ENCODE measurements at places on chromosomes 1 and 21.

DNA sequence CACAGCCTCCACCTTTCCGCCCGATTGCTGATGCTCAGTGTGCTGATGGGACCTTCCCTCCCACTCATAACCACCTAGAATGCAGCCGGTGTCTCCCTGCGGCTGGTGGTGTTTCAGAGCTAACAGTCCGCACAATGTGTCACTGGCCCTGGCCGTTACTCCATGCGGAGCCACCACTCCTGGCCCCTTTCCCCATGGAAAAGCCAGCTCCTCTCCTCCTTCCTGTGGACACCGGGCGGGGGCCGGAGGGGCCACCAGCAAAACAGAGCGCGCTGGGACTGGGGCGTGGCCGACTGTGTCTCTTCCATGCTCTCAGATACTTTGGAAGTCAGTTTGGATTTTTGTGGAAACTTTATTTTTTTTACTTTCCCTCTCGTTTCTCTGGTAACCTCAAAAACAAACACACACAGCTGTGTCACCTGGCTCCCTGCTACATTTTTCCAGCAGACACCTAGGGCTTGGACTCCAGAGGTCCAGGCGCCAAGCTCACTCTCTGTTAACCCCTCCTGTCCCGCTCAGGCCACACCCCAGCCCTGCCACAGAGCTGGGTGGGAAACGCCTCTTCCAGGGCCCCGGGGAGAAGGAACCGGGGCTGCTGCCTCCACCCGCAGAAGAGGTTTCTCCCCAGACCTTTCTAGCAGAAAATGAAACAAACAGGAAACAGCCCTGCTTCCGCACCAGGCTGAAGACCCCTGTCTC, 32.5 kb upstream of the COL6A2 start:
- no peak for DNase-seq

DNA sequence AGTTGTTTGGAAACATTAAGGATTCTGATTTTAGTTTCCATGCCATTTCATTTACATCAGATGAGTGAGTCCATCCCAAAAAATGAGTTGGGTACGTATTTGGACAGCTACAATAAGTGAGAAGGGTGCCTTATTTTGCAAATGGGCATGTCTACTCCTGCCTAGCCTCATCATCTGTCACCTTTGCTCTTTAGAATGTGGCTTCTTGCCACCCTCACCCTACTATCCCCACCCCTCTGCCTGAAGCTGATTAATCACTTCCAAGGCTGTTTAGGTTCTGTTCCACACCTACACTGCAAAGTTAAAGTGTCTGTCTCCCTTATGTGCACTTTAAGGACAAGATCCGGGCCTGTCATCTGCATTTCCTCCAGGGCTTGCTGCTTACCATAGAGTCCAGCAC, 61.2 kb downstream of the ST6GALNAC5 start:
- no peak for DNase-seq

GRCh38 chr1:1058921-1059493, 15.1 kb downstream of the RNF223 start:
- DNase-seq: peak; percentile 47

- DNase-seq: no peak
These were observed 744 bp downstream of the ZNF670 start for GRCh38 chr1:247077876-247078257.

DNA sequence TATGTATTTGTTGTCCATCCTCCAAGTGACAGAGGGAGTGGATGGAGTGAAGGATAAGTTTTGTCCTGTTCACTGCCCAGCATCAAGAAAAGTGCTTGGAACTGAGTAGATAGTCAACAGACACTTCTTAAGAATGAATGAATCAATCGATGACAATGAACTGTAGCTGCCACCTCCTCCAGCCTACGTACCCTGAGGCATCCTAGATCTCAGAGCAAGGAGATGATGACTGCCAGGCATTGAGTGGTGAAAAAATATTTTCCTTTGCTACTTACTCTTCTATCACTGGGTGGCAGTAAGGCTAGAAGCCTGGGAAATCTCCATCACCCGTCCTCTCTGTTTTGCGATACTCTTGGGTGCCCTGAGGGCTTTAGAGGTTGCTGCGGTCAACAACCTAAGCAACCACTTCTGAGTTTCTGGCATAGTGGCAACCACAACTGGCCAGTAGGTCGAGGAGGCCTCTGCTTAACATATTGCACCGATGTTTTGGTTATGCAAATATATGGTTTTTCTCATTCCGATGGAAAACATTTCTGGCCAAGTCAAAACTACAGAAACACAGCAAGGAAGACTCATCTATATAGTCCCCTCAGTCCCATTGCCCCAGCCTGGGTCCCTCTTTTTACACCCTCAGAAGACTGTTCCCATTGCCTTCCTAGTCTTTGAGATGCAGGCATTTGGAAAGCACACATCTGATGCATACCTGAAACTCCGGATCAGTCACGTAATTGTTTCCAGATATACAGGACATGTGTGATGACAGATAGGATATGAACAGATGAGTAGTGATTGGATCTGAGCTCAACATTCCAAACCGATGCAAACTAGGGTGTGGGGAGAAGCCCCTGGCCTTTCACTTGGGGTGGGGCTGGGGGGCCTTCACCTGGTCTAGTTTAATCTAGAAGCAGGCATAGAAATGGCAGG, 136.8 kb downstream of the RUNX1 start:
- no peak for DNase-seq

DNA sequence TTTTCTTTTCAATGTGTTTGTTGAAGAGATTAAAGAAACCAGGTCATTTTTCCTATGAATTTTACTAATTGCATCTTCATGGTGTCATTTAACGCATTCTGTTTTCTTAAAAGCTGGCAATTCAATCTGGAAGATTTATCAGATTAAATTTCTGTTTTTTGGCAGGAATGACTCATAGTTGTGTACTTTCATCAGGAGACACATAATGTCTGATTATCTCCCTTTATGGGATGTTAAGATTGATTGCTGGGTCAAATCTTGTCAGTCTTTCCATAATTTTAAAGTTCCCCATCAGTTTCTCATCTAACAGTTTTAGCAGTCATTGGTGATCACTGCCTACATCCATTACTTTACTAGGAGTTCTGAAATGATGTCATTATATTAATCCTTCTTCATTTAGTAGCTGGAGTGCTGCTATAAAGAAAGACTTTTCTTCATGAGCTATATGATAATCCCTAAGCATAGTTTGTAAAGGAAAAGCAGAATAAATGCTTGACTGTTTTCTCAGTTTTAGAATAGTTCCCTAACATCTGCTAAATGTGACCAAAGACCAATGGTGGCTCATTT, 72.8 kb upstream of the MAP10 start:
- no peak for DNase-seq

GRCh38 chr1:193310564-193310963, 124.2 kb upstream of the B3GALT2 start:
- DNase-seq: no peak

DNA sequence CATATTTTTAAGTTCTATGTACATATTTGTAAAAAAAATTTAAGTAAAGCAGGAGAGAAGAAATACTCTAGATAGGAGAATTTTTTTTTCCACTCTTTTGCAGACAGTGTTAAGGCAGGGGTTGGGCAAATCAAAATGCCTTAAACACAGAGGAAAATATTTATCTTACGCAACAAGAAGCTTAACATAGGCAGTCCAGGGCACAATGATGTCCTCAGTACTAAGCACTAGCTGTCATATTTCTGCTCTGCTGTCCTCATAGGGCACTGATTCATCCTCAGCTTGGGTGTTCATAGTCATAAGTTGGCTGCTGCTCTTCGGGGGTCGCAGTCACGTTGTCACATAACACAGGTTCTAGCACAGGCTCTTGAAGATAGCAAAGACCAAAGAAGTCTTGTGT, 247.4 kb downstream of the PTBP2 start:
- no peak for DNase-seq

DNA sequence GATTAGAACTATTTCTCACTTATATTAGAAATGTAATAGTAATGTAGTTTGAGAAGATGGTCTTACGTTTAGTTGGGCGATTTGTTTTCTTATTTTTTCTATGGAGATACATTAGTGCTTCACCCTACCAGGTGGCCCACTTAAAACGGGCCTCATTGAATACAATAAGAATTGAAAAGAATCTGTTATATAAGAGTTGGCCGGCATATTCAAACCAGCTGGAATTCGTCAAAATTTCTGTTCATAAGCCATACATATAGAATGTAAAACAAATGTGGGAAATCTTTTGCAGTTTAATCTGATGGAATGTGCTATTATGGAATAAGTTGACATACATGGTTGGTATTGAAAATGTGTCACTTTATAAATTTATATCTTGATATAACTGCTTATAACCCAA, 96.4 kb upstream of the C1orf105 start:
- DNase-seq: no peak

GRCh38 chr1:218262259-218262658, 22.8 kb upstream of the RRP15 start:
- no peak for DNase-seq

GRCh38 chr1:109259674-109260557, 10.6 kb downstream of the CELSR2 start:
- no peak for DNase-seq

DNA sequence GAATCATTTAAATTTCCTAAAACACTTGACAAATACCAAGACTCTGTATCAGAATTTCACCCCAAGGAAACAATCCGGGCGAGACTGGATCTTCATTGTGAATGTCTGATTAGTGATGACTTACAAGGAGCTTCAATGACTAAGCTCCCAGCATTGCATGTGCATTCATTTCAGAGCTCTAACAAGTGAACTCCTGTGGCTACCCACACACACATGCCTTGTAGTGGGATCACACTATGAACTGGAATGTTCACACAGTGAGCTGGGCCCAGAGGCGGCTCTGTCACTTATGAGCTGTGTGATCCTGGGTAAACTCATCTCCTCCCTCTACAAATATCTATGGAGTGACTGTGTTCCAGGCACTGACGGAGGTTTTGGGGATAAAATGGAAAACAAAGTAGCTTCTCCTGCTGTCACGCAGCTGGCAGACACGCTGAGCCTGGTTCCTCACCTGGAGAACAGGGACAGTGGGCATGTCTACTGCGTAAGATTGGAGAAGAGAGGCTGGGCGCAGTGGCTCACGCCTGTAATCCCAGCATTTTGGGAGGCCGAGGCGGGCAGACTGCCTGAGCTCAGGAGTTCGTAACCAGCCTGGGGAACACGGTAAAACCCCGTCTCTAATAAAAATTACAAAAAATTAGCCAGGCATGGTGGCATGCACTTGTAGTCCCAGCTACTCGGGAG, 56.9 kb downstream of the CLSTN1 start:
- no peak for DNase-seq

DNA sequence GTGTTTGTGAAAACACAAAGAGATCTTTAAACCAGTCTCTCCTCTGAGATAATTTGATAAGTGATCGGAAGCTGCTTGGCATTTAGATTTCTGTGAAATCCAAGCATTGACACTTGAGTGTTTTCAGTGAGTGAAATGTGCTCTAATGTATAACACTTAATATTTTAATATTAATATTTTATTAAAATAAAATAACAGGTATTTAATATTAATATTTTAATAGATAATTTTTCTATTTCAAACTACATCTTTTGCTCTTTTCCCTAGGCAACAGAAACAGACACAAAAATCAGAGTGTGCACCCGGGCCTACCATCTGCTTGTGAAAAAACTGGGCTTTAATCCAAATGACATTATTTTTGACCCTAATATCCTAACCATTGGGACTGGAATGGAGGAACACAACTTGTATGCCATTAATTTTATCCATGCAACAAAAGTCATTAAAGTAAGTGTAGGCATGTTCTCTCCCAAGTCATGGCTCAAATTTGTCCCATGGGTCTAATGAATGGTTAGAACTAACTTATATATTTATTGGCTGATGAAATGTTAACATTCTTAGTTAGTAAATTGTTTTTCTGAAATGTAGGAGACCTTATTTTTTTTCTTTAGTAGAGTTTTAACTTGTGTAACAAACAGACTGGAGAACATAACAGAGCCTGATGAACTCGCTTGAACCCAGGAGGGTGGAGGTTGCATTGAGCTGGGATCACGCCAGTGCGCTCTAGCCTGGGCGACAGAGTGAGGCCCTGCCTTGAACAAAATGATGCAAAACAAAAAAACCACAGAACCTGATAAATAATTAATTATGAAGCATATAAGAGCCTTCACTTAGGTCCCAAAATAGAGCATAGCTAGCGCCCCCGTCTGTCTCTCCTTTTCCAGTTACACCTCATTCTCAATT, 55.2 kb downstream of the MTR start:
- no peak for DNase-seq

DNA sequence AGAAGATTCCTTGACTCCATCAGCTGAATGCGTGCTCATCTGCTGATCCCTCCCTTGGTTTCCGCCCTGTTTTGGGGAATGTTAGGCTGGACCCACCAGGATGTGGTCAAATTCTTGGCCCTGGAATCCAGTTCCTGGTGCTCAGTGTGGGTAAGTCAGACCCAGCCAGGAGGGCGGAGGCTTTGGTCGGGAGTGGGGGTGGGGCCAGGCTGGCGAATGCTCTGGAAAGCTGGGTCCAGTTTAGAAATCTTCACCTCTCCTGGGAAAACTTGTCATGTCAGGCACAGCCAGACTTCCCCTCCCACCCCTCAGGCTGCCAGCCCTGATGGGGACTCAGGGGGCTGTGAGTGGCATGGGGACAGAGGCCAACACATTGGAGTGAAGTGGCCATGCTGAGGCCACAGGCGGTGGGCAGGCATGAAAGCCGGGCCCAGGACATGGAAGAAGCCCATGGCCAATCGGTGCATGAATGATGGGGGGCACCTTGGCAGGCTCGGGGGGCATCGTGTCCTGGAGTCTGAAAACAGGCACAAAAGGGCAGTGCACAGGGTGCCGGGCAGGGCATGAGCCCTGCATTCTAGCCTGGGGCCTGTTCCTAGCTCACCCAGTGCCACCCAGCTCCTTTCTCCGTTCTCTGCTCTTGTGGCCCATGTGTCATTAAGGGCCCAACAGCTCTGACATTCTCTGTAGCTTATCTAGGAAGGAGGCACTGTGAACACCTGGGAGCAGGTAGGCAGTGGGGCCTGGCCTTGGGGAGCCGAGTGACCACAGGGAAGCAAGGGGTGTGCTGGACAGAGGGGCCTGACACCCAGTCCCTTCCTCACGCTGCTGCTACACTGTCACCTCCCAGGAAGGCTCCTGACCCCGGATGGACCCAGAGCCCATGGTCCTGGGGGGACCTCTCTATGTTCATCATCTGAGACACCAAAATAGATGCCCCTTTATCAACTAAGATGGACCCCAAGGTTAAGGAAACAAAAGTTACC, 14.6 kb upstream of the PADI1 start:
- DNase-seq: no peak

- DNase-seq: no peak
These were observed 27.4 kb downstream of the TNFSF18 start for GRCh38 chr1:173023343-173023742.

DNA sequence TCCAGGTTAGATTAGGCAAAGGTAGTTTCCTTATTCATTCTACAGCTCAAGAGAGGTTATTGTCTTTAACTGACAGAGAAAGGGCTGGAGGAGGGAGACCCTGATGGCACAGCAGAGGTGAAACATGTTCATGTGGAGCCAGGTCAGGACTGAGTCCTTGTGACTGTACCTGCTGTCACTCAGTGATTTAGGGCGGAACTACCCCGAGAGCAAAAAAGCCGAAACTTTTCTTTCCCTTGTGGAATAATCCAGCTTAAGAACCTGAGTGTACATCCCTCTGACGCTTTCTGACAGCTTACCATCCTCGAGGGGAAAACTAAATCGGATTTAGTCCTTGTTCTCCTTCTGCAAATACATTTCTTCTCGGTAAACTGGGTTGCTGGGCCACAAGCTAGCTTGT, 273.2 kb downstream of the BACH1 start:
- DNase-seq: no peak
